ENCODE measurements at places on chromosomes 2 and 18.

- no peak for DNase-seq
Measured at GRCh38 chr2:231260442-231261208, 62.2 kb downstream of the ARMC9 start.

DNA sequence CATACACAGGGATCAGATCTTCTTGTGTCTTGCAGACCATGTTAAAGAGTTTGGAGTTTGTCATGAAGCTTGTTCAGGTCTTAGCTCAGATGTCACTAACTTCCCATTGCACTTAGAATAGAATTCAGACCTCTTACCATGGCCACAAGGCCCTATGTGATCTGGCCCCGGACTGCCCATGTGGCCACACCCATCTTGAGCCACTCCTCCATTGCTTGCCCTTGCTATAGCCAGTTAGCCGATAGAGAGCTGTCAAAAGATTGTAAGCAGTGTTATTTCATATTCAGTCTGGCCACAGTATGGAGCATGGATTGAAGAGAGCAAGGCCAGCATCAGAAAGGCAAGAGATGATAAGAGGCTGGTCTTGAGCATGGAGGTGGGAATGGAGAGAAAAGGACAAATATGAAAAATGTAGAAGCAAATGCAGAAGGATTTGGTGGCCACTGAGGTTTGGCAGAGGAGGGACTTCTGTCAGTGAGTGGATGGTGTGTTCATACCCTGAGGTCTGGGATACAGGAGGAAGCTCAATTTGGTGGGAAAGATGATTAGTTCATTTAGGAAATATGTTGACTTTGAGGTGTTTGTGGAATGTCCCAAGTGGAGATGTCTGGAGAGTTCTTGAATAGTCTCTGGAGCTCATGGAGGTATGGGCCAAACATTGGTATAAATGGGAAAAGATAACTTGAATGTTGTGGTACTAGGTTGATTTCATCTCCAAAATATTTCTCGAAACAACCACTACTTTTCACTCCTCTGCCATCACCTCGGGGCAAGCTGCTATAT lies 10.6 kb downstream of the DGUOK start:
- no peak for DNase-seq

DNA sequence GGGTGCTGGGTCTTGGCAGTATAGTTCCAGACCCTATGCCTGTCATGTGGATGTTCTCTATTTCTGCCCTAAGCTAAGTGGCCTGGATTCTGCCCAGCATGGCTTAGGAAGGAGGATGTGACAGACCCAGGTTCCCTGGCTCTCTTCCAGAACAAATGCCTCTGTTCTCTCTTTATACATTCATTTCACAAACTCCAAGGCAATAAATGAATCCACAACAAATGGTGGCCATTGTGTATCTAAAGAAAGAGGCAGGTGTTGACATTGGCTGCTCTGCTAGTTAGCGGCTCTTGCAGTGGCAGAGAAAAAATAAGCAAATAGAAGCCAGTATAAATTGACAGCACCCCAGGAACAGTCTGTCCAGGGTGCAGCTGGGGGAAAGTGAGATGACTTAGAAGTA lies 298.6 kb downstream of the SUCLG1 start:
- no peak for DNase-seq

- no peak for DNase-seq
Measured at GRCh38 chr2:205858881-205859441, 176.7 kb downstream of the NRP2 start.

- DNase-seq: peak; percentile 18
Measured at GRCh38 chr2:239467281-239467955, 66.6 kb upstream of the HDAC4 start.

DNA sequence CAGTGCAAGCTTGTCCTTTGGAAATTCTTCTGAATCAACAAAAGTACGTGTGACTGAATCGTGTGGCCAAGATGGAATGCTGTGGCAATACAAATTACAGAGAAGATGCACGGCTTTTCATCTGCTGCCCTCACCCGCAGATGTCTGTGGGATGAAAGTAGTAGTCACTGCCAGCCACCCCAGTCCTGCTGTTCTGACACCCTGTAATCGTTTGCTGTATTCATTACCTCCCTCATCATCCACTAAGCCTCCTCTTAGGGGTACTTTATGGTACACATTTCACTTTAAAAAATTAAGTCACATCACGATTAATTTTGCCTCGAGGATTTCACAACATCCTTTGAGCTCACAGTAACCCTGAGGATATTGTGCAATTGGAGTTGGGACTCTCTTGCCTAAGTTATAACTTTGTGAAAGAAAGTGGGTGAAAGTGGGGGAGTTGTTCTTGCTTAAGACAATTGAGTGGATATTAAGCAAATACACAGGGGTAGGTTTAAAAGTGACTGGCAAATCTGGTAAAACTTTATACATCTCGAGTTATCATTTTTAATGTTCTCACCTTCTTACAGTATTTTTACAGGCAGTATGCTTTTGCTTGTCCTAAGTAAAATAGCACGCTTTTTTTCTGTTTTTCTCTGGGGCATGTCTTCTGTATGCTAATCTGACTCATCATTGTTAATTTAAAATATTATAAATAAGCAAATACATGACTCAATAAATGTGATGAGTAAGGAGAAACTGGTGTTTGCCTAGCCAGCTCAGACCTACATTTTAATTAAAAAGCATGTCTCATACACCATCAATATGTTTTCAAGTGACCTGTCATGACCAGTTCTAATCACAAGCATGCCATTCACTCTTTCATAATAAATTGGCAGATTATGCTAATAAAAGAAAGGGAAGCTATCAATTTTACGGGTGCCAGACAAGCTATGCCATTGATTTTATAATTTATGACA lies 680.9 kb downstream of the IRS1 start:
- DNase-seq: no peak

DNA sequence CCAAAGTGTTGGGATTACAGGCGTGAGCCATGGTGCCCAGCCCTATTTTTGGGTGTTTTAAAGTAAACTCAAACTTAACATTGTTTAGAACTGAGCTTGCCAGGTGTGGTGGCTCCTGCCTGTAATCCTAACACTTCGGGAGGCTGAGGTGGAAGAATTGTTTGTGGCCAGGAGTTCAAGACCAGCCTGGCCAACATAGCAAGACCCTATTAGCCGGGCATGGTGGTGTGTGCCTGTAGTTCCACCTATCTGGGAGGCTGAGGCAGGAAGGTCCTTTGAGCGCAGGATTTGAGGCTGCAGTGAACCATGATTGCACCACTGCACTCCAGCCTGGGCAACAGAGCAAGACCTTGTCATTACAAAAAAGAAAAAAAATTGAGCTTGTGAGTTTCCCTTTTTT lies 17.5 kb downstream of the SFTPB start:
- no peak for DNase-seq

- DNase-seq: no peak
Measured at GRCh38 chr18:49169037-49169521, 218.3 kb upstream of the SMAD7 start.

DNA sequence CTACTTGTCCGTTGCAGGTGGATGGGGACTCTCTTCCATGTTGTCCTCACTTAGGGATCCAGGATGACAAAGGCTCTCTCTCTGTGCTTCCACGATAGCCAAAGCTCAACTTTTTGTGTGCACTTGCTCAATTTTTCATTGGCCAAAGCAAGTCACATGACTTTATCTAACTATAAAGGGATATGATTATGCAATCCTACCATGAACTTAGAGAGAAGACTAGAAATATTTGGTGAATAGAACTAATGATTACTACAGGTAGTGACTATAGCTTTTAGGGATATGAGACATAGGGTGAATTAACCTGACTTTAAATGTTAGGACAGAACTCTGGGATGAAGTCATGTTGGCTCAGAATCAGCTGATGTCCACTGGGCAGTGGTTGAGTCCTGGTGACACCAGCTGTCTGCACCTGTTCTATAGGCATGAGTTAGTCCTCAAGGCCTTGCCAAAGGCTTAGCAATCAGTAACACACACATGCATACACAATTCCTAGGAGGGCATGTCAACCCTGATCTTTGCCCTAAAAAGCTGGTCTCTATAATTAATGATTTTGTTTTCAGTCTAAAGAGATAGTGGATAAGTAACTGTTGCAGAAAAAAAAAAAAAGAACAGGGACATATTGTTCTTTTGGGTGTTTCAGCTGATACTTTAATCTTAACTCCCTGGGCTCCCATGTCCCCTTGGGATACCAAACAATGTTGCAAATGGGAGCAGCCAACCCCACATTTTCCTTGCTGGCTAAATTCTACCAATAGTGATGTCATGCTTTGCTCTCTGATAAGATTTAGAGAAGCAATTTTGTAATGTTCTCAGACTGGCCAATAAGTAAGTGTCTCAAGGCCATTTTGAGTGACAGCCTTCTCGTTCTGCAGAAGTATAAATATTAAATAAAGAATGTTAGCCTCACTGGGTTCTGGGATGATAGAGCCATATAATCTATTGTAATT lies 12.5 kb upstream of the HK2 start:
- no peak for DNase-seq

- DNase-seq: no peak
Measured at GRCh38 chr2:241358470-241358869, 2.4 kb downstream of the FARP2 start.

- DNase-seq: no peak
Measured at GRCh38 chr2:18703555-18703954, 114.2 kb upstream of the NT5C1B start.

- DNase-seq: no peak
Measured at GRCh38 chr2:159218389-159218788, 68.1 kb downstream of the WDSUB1 start.

- no peak for DNase-seq
Measured at GRCh38 chr2:505941-506340, 171.3 kb downstream of the TMEM18 start.

DNA sequence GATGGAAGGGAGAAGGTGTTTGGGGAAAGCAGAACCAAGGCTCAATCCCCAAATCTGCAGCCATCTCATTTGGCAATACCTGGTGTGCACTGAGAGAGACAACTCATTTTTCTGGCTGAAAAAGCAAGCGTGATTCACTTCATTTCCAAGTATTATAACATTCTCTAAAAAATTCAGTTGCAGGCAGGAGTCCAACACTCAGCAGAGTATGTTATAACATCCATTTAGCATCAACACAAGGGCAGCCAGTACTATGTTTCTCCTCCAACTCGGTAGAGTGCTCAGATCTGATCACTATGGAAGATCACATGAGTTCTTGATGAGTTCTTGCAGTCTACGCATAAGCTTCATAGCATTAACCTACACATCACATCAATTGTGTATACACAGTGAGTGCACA lies 99.4 kb upstream of the PID1 start:
- DNase-seq: no peak

DNA sequence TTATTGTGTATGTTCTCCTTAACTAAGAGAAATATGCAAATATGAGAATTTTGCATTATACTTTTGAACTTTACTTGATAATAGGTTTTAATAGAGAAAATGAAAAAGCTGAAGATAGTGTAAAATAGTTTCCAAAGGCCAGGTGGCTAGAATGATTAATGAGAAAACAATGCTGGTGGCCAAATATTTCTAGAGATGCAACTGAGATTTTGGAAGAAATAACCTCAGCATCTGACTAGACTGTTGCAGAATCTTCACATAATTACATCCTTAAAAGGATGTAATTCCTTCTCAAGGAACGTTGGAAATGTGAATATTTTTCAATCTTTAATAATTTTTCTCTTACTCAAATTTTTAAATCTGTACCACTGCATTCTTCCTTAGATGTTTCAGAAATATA lies 434.4 kb downstream of the THSD7B start:
- DNase-seq: no peak

DNA sequence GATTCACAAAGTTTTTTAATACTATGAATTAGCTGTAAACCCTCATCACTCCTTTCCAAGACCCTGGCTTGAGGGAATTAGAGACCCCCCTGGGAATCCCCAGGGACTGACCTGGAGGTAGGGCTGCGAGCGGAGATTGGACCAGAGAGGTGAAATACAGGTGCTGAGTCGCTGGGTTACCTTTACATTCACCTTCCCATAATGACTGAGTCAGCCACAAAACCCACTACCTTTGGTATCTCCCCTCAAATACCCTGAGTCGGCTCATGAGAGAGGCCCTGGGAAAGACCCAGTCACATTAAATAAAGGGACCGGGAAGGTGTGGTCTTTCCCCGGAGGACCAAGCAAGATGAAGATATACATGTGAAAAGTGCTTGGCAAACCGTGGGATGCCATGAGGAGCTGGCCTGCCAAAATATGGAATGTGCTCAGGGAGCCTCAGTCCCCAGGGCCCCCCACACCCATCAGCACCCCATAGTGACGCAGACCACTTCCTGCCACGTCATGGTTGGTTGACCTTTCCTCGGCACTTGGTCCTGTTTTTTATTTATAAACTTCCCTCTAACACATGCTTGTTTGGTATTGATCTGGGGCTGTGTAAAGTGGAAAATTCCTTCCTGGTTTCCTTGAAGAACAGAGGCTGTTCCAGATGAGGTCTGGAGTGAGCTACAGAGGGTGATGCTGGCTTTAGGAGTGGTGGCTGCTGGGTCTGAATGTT lies 51.4 kb downstream of the IL1RL2 start:
- no peak for DNase-seq

DNA sequence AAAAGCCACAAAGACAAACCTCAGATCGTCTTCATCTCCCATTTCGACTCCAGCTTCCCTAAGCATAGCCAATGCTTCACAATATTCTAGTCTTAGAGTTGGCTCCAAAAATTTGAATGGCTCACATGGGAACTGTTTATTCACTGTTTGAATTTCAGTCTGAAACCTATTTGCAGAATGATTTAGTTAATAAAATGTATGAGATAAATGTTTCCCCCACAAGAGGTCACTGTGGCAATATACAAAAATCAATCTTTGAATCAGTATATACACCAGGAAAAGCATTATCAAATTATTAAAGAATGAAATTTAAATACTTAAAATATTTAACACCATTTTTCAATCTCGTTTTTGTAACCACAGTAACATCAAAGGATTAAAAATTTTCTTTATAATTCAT lies 40.0 kb upstream of the MCM6 start:
- DNase-seq: no peak

- no peak for DNase-seq
Measured at GRCh38 chr2:4358837-4359236, 655.5 kb downstream of the DCDC2C start.

DNA sequence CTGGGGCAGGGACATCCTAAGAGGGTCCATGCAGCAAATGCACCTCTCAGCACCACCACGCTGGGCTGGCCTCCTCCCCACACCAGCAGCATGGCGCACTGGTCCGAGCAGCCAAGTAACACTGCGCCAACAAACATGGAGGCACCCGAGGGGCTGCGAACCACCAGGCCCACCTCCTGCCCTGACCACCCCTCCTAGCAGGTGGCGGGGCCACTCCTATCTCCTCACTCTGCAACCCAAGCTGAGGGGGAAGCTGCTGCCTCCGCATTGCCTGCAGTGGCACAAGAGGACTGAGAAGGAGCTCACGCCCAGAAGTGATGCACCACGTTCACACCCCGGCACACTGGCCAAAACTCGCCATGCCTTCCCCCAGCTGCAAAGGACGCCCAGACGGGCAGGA lies 94.4 kb downstream of the EIPR1 start:
- no peak for DNase-seq

DNA sequence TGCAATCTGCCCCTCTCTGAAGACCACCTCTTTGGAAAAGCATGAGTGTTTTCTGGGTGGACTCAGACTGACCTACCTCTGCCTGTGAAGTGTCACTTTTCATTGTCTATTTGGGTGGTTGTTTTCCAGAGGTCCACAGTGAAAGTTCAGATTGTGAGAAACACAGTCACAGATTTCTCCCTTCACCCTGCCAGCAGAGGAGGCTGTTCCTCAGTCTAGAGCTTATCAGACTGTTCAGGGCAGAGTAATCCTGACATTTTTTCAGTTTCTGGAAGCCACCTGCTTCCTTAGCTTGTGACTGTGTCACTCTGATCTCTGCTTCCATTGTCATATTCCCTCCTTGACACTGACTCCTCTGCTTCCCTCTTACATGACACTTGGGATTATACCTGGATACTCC lies 55.4 kb upstream of the RMP24 start:
- DNase-seq: no peak

GRCh38 chr18:30967701-30968100 lies 74.8 kb downstream of the DSC3 start:
- DNase-seq: no peak

Data from RWPE2 (cell line).